Right renal pelvis (tissue), 4 donors: ENCODE measurements at places on chromosomes 2 and 18.

- no peak for DNase-seq
These were observed 394.9 kb downstream of the ARHGAP15 start for GRCh38 chr2:143524119-143524553.

DNA sequence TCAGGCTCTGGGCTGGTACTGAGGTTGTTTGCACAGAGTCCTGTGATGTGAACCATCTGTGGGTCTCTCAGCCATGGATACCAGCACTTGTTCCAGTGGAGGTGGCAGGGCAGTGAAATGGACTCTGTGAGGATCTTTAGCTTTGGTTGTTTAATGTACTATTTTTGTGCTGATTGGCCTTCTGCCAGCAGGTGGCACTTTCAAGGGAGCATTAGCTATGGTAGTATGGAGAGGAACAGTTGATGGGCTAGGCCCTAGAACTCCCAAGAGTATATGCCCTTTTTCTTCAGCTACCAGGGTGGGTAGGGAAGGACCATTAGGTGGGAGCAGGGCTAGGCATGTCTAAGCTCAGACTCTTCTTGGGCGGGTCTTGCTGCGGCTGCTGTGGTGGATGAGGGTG lies 257.0 kb upstream of the GYPC start:
- no peak for DNase-seq

DNA sequence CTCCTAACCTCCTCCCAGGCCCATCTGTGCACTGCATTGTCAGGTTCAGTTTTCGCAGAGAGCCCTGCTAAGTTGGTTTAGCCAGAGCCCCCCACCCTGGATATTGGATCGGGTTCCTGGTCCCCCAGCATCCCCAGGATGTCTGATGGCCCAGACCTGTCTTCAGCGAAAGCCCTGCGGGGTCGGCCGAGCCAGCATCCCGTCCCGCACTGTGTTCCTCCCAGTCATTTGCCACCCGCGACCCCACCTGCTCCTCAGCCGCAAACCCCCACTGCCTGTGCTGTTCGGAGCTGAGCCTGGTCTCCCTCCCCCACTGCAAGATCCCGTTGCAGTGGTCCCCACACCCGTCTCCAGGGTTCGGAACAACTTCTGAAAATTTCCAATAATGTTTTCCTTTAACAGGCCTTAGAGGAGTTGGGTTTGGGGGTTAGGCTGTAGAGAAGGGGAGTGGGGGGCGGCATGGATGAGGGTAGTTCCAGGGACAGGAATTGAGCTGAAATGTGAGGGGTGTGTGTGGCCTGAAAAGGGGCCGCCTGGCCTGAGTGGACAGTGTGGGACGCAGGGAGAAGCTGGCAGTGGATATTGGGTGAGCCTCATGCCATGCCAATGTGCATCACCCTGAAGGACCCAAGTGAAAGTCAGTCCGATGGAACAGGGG lies 1.6 kb upstream of the COPS9 start:
- no peak for DNase-seq

- no peak for DNase-seq
These were observed 368.7 kb downstream of the SLC4A3 start for GRCh38 chr2:219995991-219996765.

DNA sequence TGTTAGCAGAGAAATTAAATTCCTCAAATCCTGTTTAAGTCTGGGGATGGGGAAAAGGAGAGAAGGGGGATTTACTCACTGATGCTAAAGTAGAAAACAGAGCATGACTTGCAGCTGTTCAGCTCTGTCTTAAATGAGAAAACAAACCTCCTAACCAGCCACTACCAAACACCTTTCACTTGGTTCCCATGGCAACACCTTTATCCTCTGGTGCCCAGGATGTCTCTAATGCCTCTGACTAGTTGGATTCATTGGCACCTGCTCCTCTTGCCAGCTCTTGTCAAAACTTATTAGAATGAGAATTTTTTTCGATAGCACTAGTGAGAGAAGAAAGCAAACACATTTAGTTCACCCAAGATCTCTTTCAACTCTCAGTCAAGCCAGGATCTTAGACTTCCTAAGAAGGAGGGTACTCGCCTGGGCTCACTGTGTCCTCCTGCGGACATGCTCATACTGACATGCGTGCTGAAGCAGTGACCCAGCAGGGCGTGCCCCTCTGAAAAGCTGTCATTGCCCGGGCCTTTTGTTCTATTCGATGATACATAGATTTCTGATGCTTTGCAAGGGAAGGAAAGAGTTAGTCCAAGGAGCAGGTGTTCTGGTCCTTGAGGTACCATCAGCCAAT lies 656.0 kb upstream of the CELF4 start:
- DNase-seq: no peak

DNA sequence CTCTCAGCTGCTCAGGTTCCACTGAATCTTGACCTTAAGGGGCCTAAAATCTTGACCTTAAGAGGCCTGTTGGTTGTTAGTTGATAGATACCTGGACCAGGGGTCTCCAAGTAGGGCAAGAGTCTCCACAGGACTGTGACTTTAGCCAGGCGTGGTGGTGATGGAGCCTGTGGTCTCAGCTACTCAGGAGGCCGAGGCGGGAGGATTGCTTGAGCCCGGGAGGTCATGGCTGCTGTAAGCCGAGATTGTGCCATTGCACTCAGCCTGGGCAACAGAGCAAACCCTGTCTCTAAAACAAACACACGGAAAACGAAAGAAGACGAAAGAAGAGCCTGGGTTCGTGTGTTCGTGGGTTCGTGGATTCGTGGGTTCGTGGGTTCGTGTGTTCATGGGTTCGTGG lies 120.2 kb upstream of the CTDP1 start:
- no peak for DNase-seq

DNA sequence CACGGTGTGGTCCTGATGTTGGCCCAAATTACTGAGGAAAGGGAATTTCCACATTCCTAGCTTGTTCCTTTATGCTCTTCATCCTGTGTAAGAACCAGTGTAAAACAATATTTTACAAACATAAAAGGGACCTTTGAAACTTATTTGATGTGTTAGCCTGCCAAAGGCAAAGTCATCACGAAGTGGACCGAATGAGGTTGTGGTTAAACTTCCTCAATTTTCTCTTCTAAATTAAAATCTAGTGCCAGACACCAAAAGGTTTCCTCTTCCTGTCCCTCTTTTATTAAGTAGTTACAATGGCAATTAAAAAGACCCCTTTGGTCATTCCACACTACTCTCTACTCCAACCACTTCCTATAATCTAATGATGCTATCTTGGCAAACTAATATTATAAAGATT lies 279.8 kb downstream of the AFF3 start:
- DNase-seq: no peak

GRCh38 chr18:34773961-34774766 lies 64.1 kb downstream of the DTNA start:
- DNase-seq: no peak

DNA sequence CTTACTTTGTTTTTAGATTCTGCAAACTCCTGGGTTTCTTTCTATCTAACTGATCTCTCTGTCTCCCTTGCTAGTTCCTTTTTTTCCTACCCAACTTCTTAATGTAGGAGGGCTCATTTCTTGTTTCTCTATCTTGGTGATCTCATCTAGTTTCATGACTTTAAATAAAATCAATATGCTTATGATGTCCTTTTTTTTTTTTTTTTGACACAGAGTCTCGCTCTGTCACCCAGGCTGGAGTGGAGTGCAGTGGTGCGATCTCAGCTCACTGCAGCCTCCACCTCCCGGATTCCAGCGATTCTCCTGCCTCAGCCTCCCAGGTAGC lies 42.2 kb upstream of the IL1RL1 start:
- DNase-seq: no peak

- DNase-seq: no peak
These were observed 1.6 kb downstream of the KLHL30 start for GRCh38 chr2:238140040-238140439.

GRCh38 chr2:152499896-152500735 lies 165.1 kb downstream of the FMNL2 start:
- DNase-seq: no peak

GRCh38 chr2:240359695-240360094 lies 75.8 kb upstream of the GPC1 start:
- no peak for DNase-seq

- no peak for DNase-seq
These were observed 394.4 kb downstream of the SPAG16 start for GRCh38 chr2:213678437-213679218.

- DNase-seq: no peak
These were observed 1105.1 kb upstream of the PIK3C3 start for GRCh38 chr18:40849886-40850285.

- DNase-seq: no peak
These were observed 742.4 kb downstream of the DCDC2C start for GRCh38 chr2:4445821-4446220.

DNA sequence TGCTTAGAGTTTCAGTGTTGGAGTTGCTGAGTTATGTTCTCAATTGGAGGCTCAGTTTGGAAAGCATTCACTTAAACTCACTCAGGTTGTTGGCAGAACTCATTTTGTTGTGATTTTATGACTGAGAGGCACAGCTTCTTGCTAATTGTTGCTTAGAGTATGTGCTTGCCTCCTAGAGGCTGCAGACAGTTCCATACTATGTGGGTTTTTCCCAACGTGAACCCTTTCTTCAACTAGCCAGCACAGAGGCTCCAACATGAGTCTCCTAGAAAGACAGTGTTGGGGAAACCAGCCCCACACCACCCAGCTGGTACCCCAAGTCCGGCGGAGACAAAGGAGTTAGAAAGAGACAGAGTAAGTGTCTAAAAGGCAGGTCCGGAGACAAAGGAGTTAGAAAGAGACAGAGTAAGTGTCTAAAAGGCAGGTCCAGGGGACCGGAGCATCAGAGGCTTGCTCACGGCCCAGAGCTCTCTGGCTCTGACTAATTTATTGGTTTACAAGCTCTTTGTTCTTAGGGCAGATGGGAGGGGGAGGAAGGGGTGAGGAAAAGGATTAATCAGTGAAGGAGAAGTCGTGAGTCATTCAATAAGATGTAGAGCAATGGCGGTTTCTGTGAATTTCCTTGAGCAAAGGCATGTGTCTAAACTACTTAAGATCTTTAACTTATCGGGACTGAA lies 999.7 kb upstream of the LRRTM1 start:
- no peak for DNase-seq

- no peak for DNase-seq
These were observed 536.8 kb downstream of the XIRP2 start for GRCh38 chr2:167424803-167425755.

DNA sequence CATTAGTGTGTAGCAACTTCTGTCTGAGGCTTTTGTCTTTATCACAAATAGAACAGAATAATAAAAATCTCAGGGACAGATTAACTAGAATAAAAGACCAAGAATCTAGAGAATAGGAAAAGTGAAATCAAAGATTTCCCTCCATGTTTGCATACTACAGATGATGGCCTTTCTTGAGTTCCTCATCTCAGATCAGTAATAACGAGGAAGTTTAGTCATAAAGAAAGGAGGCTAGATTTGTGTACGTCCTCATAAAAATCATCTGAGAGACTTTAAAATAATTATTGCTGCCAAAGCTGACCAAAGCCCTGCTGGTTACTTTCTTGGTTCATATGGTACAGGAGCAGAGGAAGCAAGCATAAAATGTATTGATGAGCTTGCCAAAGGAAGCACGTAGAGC lies 117.3 kb downstream of the MIB1 start:
- DNase-seq: no peak

- no peak for DNase-seq
These were observed 132.8 kb downstream of the TTC27 start for GRCh38 chr2:32760628-32761027.

GRCh38 chr2:207296265-207296948 lies 130.7 kb upstream of the KLF7 start:
- DNase-seq: no peak

GRCh38 chr2:240819126-240819857 lies 727 bp downstream of the KIF1A start:
- DNase-seq: no peak

- no peak for DNase-seq
These were observed 273.5 kb upstream of the MMADHC start for GRCh38 chr2:149861034-149861433.

- no peak for DNase-seq
These were observed 23.1 kb downstream of the SERPINB11 start for GRCh38 chr18:63725682-63726480.

DNA sequence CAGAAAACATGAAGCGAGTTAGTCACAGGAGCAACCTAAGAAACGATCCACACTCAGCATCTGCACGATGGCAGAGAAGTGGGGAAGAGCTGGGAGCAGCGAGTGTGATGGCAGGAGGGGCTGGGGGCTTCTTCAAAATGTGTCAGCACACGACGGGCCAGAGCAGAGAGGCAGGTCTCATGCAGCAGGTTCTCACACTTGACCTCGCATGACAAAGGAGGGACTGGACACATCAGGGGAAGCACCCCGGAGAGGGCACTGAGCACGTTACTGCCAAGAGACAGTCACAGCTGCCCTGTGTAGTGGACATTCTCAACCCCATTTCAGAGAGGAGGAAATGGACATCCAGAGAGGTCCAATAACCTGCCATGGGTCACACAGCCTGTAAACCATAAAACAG lies 104.1 kb upstream of the CAPN13 start:
- DNase-seq: no peak

GRCh38 chr2:226799976-226800940 lies 638 bp upstream of the IRS1 start:
- DNase-seq: no peak

DNA sequence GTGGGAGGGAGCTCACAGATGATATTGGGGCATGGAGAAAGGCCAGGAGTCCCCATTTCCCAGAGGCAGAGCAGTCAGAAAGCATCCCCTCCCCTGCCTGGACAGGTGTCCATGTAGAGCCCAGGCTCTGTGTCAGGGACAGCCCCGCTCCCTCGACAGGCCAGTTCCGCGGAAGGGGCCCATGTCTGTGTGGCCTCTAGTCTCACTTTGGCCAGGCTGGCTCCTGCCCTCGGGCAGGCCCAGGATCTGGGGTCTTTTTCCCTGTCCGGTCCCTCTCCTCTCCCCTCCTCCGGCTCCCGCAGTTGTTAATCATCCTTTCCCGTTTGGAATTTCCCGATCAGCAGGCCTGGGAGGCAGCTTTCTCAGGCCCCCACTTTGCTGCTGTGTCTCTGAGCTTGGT lies 20.4 kb upstream of the PDIA6 start:
- no peak for DNase-seq

- DNase-seq: no peak
These were observed 532.7 kb downstream of the CPS1 start for GRCh38 chr2:211089127-211089526.

DNA sequence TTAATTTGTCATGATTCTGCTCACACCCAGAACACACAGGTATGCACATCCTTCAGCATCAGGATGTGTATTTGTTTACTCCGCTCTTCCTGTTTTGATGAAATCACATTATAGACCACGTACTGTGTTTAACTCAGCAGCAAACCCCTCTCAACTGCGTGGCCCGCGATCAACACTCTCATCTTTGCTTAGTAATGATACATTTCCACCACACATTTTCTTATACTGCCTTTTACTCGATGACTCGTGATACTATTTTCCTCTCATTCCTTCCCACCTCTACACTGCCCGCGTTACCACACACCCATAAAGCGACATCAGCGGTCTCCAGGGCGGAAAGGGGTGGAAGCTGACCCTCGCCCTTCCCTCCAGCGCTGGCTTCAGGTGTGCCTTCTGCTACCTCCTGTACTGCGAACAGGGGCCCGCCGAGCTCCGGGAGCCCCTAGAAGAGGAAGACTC lies 1.3 kb downstream of the NETO1 start:
- DNase-seq: no peak

GRCh38 chr18:12327510-12328178 lies 19.6 kb downstream of the TUBB6 start:
- no peak for DNase-seq
